ENCODE measurements at places on chromosomes 7 and 10.

DNA sequence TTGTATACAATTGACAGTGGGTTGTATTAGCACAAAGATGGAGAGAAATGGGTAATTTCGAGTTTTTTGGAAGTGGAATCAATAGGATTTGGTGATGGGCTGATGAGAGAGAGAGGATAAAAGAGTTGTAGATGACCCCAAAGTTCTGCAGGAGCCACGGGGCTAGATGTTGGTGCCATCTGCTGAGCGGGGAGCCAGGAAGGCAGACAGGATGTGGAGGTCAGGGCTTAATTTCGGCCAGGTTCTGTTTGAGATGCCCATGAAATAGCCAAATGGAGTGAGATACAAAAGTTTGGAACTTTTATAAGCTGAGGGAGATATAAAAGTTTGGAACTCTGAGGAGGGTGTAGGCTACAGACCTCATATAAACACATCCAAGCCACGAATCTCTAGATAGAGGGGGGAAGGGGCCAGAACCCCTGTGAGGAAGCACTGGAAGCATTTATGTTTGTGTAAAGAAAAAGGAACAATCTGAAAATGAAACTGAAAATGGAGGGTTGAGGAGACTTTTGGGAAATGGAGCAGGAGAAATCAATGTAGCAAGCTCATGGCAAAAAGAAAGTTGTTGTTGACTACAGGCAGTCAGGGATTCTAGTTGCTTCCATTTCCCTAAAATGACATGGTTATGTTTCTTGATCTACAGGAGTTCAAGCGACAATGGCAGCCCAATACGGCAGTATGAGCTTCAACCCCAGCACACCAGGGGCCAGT is 2.2 kb downstream of the GIMAP4 start:
- H3K27me3 ChIP-seq = no peaks in the 10 kb centered on the region
- H3K27ac ChIP-seq = peak overlapping the region; percentile 60
- H3K36me3 ChIP-seq = peaks cover 45% of the 10 kb centered on the region
- peak overlapping the region; percentile 72 for H3K4me3 ChIP-seq
- DNase-seq = no peak

- H3K27me3 ChIP-seq = peaks cover 19% of the 10 kb centered on the region
- H3K27ac ChIP-seq = no peak overlapping the region
- H3K4me1 ChIP-seq = peaks cover 20% of the 10 kb centered on the region
- no peak for DNase-seq
- no peaks in the 10 kb centered on the region for H3K36me3 ChIP-seq
These were observed 2.6 kb upstream of the NEURL1 start for GRCh38 chr10:103490986-103491314.

DNA sequence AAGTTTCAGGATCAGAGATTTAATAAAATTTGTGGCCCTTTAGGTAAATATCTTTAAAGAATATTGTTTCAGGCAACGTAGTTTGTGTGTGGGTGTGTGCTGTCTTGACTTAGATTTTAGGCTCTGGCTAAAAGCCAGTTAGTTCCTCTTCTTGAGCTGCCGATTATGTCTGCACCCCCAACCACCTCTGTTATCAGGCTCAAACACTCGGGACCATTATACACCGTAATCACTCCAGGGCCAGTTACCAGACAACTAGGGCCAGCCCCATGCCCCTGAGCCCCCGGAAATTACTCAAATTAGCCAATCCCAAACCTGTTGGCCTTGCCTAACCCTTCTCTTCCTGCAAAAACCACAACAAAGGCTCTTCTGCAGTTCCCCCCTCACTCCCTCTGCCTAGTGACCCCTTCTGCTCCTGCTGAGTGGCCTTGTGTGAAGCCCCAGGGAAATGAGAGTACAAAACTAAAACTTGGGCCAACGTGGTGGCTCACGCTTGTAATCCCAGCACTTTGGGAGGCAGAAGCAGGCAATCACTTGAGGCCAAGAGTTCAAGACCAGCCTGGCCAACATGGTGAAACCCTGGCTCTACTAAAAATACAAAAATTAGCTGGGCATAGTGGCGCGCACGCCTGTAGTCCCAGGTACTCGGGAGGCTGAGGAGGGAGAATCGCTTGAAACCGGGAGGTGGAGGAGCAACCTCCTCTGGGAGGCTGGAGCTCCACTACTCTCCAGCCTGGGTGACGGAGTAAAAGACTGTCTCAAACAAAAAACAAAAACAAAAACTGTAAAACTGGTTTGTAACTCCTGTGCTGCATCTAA is 9.2 kb upstream of the HNRNPF start:
- peaks cover 41% of the 10 kb centered on the region for H3K4me1 ChIP-seq
- no peak overlapping the region for H3K4me3 ChIP-seq
- DNase-seq = no peak
- no peaks in the 10 kb centered on the region for H3K36me3 ChIP-seq
- peak overlapping the region; percentile 39 for H3K27ac ChIP-seq

DNA sequence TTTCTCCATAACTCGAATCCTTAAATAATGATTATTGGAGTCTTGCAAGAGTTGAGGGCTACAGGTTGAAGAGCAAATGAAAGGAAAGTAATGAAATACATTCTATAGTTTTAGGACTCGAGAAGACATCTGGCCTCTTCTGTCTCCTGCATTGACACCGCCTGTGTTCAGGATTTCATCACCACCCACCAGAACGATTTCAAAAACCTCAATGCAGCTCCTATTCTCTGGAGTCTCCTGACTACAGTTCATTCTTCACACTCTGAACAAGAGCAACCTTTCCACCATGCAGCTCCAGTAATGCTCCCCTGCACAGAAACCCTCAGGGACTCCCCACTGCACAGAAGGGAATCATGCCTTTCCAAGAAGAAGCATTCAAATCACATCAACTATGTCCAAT is 5.5 kb downstream of the IL15RA start:
- no peaks in the 10 kb centered on the region for H3K27me3 ChIP-seq
- H3K4me3 ChIP-seq = no peak overlapping the region

DNA sequence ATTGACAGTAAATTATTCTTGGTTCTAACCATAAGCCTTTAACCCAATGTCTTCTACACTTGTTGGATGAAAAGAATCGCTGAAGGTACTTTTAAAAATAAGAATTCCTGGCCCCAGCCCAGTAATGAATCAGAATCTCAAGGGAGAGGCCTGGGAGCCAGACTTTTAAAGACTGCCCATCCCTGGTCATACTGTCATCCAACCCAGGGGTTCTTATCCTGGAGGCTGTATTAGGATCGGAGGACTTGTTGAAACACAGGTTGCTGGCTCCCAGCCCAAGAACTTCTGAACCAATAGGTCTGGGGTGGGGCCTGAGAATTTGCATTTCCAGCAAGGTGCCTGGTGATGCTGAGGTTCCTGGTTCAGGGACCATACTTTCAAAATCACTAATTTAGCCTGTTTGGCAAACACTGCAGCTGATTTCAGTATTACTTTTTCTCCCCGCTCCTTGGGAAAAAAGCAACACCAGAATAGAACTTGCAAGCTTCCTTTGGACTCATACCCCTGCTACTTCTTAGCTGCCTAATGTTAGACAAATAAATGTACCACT is 79.5 kb upstream of the FAM133B start:
- no peak overlapping the region for H3K4me3 ChIP-seq
- H3K27ac ChIP-seq = no peak overlapping the region
- no peaks in the 10 kb centered on the region for H3K36me3 ChIP-seq
- no peak for DNase-seq
- H3K4me1 ChIP-seq = peaks cover 3% of the 10 kb centered on the region

GRCh38 chr10:77173615-77174461 is 463.8 kb downstream of the KCNMA1 start:
- no peaks in the 10 kb centered on the region for H3K36me3 ChIP-seq
- H3K4me3 ChIP-seq = no peak overlapping the region
- no peaks in the 10 kb centered on the region for H3K4me1 ChIP-seq
- no peak overlapping the region for H3K27ac ChIP-seq
- peak; percentile 45 for DNase-seq
- H3K27me3 ChIP-seq = no peaks in the 10 kb centered on the region

DNA sequence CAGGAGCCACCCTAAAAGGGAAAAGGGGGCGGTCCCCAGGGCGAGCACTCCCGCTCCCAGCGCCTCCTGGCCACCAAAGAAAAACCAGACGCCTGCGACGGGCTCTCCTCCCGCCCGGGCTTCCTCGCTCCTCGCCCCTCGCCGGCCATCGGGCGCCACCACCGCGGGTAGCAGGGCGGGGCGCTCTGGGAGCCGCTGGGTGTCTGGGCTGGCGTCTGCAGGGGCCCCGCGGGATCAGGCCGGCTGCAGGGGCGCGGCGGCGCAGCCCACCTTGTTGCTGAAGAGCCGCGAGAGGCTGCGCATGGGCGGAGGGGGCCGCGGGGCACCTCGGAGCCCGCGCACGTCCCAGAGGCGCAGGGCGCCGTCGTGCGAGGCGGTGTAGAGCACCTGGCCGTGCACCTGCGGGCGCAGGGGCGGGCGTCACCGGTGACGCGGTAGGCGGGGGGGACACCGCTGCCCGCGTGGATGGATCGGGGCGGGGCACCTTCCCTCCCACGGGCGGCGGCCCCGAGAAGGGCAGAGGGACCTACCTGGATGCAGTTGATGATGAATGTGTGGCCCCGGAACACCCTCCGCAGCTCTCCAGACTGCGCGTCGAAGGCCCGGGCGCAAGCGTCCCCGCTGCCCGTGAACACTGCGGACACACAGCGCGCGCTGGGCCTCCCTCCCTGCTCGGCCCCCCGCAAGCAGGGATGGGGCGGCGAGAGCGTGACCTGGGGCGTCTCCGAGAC is 28.3 kb downstream of the WDR86 start:
- peak; percentile 24 for DNase-seq
- peaks cover 21% of the 10 kb centered on the region for H3K4me1 ChIP-seq
- peak overlapping the region; percentile 29 for H3K27ac ChIP-seq
- peaks cover 4% of the 10 kb centered on the region for H3K27me3 ChIP-seq
- peaks cover 20% of the 10 kb centered on the region for H3K36me3 ChIP-seq
- H3K4me3 ChIP-seq = peak overlapping the region; percentile 58

DNA sequence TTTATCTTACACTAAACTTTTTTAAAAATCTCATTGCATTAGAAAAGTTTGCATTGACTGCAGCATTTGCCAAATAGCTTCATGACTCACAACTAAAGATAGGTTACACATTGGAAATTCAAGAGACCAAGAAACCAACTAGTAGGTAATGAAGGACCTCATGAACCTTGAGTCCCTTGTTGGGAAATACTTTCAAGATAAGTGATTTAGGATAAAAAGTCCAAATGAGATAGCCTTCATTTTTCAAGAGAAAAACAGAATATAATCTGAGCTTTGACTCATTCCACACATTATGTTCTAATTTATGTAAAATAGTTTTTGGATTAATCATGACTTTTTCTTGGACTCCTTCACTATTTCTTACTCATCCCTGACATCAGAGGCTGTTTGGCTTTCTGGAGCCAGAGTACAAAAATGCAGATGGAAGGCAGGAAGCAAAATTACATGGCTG is 13.1 kb upstream of the LIPF start:
- no peaks in the 10 kb centered on the region for H3K4me1 ChIP-seq
- no peak overlapping the region for H3K4me3 ChIP-seq
- no peak overlapping the region for H3K27ac ChIP-seq
- no peaks in the 10 kb centered on the region for H3K36me3 ChIP-seq
- no peaks in the 10 kb centered on the region for H3K27me3 ChIP-seq
- DNase-seq = no peak

DNA sequence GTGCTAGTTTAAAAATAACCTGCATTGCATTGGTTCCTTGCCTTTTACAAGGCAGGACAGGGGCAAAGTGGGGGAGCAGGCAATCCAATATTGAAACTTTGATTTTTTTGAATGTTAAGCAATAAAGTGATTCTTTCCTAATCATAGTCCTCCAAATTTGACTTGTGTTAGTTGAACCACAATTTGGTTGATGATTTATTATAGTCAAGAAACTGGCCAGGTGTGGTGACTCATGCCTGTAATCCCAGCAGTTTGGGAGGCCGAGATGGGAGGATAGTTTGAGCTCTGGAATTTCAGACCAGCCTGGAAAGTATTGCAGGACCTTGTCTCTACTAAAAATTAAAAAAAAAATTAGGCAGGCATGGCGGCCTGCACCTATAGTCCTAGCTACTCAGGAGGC is 27.9 kb upstream of the ABLIM1 start:
- DNase-seq = no peak
- H3K4me3 ChIP-seq = no peak overlapping the region
- no peaks in the 10 kb centered on the region for H3K36me3 ChIP-seq
- H3K27ac ChIP-seq = no peak overlapping the region

DNA sequence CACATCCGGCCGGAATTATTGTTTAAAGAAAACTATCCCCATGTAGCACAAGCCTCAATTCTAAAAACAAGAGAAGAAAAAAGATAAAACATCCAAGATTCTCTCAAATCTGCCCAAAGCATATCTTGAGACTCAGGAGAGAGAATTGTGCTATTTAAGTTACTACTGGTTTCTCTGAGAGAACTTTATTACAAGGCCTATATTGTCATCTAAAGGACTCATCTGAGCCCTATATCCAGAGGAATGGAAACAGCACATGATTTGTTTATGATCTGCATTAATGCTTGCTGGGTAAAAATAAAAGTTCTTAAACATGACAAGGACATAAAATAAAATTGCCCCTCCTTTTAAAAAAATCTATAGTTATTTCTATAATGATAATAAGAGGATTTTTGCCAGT is 25.0 kb downstream of the LRRN3 start:
- DNase-seq = no peak
- no peaks in the 10 kb centered on the region for H3K36me3 ChIP-seq
- no peaks in the 10 kb centered on the region for H3K27me3 ChIP-seq
- no peak overlapping the region for H3K27ac ChIP-seq
- no peaks in the 10 kb centered on the region for H3K4me1 ChIP-seq

- DNase-seq = no peak
- H3K4me3 ChIP-seq = no peak overlapping the region
- no peaks in the 10 kb centered on the region for H3K27me3 ChIP-seq
- H3K27ac ChIP-seq = no peak overlapping the region
- H3K36me3 ChIP-seq = no peaks in the 10 kb centered on the region
- no peaks in the 10 kb centered on the region for H3K4me1 ChIP-seq
These were observed 551.8 kb upstream of the NRP1 start for GRCh38 chr10:33886299-33886698.
